Foreskin fibroblast (primary cell): ENCODE measurements at places on chromosomes 12 and 14.

DNA sequence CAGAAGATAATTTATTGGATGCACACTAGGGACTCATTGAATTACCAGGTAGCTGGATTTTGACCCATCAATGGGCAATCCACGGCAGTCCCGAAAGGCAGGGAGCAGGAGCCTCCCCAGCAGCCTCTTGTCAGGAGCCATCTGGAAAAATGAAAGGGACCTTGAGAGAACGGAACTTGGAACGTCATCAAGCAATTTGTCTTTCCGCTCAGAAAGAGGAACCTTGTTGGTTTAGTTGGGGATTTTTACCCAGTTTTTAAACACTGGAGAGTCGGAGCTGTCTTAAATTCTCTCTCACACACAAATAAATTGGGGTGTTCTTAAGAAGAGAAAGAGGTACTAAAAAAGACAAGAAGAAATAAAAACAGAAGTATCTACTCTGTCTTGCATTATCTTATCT lies 1351.7 kb upstream of the TMEM132C start:
- DNase-seq, result no peak

DNA sequence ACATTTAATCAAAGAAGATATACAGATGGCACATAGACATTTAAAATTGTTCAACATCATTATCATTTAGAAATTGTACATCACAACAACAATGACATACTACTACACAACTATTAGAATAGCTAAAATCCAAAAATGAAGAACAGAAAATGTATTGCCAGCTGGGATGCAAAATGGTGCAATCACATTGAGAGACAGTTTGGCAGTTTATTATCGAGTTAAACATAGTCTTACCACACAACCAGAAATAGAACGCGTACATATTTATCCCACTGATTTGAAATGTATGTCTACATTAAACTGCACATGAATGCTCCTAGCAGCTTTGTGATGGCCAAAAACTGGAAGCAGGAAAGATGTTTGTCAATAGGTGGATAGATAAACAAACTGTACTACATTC lies 791.5 kb upstream of the MGAT4C start:
- no peak for DNase-seq

- no peak for DNase-seq
Measured at GRCh38 chr12:120116441-120116791, at the start of gene RAB35. RAB35 (minus strand) TSS chr12:120116753; CDS start chr12:120116650, 103 bp downstream.

GRCh38 chr12:60317361-60317760 lies 721.5 kb downstream of the SLC16A7 start:
- DNase-seq, result no peak

- DNase-seq, result no peak
Measured at GRCh38 chr12:10069976-10070375, 28.8 kb downstream of the CLEC1A start.

DNA sequence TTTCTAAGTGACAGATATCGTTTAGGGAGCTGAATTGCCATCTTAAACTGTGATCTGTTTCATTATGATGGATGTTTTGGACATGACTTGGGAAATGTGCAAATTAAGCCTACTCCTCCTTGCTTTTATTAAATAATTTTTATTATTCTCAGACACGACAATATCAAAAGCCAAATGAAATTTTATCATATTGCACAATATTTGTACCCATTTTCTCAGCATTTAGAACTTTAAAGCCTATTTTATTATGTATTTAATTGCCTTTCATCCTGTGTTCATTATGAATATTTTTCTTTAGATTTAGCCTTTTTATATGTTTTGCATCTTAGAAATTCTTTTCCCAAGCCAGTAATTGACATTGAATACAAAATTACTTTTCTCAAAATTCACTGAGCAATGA lies 102.9 kb downstream of the PPHLN1 start:
- no peak for DNase-seq

GRCh38 chr12:100908501-100908900 lies 113.9 kb downstream of the ANO4 start:
- peak; percentile 58 for DNase-seq

- no peak for DNase-seq
Measured at GRCh38 chr12:56241424-56242303, 11.8 kb downstream of the SLC39A5 start.

DNA sequence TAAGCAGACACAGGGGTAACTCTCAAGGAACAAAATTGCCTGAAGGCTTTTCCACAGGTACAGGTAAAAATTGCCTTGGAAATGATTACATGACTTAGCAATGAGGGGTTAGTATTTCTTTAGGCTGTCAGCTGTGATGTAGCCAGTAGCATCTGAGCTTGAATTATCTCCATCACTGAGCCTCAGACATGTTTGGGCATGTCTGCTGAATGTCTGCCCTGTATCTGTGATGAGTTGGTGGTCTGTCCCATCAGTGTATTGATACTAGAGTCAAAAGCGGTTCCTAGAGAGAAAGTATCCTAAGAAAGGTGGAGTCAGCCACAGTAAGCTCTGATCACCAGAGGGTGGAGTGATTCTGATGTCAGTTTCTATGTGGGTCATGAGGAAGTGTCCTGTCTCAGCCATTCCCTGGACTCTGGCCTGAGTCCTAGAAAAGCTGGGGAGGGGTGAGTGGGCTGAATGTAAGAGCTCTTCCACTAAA lies 16.3 kb downstream of the AKAP6 start:
- DNase-seq, result peak; percentile 42

- DNase-seq, result no peak
Measured at GRCh38 chr14:67733616-67734015, 31.9 kb downstream of the RDH12 start.

GRCh38 chr12:116534311-116535121 lies 24.7 kb upstream of the MAP1LC3B2 start:
- peak; percentile 45 for DNase-seq

- peak; percentile 85 for DNase-seq
Measured at GRCh38 chr12:52210186-52210924, 18.5 kb upstream of the KRT80 start.

DNA sequence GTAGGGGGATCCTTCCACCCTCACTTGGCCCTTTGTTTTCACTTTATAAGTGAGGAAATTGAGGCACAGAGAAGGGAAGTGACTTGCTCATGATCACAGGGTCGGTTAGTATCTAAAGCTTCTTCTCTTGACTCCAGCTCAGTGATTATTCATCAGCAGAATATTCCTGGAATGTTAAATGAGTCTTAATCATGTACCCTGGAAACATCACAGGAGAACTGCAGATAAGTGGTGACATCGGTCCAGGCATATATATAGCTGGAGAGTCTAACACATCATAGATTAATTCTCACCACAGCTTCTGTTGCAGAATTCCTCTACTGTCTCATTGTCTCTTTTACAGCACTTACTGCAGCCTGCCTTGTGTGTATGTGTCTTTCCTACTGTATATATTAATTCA lies 69.9 kb downstream of the PAH start:
- DNase-seq, result no peak

DNA sequence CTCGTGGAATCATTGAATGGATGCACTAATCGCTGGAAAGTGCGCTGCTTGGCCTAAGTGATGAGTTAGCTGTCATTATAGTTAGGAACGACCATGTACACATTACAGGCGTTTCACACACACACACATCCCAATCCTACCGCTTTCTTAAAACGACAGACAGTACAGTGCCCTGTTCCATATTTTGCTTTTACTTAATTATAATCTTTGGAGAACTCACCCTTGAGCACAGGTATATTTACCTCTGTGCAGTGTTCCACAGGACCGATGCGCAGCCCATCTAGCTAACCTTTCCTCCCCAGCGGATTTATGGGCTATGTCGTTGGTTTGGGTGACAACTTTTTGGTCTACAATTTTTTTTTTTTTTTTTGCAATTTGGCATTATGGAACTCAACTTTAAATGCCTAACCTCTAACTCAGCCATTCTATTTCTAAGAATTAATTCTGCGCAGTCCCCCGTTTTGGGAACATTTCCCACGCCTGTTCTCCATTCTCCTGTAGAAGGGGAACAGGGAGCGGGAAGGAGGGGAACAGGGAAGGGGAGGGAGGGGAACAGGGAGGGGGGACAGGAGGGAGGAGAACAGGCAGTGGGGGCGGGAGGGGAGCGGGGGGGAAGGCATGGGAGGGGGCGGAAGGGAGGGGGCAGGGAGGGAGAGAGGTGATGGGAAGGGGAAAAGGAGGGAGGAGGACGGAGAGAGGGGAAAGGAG lies 663 bp upstream of the ULK1 start:
- DNase-seq, result peak; percentile 64

GRCh38 chr12:69919495-69919894 lies 94.5 kb downstream of the MYRFL start:
- no peak for DNase-seq

DNA sequence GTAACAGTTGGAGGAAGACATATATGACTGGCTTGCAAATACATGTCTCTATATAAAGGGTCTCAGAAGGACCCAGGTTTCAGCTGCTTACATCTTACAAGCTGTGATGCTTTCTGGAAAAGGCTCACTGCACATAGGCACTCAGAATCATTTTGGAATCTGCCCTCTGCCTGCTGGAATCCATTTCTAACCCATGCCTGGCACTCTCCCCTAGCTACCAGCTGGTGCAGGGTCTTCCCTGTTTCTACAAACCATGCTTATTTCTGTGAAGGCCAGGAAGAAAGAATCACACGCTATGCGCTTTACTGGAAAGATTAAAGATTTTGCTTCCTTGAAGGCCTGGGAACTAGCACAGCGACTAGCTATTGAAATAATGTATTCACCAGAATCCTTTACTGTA lies 151.3 kb downstream of the DICER1 start:
- DNase-seq, result no peak

GRCh38 chr12:3885277-3886094 lies 12.3 kb upstream of the PARP11 start:
- peak; percentile 72 for DNase-seq

- no peak for DNase-seq
Measured at GRCh38 chr14:33332497-33332896, 393.8 kb downstream of the NPAS3 start.

DNA sequence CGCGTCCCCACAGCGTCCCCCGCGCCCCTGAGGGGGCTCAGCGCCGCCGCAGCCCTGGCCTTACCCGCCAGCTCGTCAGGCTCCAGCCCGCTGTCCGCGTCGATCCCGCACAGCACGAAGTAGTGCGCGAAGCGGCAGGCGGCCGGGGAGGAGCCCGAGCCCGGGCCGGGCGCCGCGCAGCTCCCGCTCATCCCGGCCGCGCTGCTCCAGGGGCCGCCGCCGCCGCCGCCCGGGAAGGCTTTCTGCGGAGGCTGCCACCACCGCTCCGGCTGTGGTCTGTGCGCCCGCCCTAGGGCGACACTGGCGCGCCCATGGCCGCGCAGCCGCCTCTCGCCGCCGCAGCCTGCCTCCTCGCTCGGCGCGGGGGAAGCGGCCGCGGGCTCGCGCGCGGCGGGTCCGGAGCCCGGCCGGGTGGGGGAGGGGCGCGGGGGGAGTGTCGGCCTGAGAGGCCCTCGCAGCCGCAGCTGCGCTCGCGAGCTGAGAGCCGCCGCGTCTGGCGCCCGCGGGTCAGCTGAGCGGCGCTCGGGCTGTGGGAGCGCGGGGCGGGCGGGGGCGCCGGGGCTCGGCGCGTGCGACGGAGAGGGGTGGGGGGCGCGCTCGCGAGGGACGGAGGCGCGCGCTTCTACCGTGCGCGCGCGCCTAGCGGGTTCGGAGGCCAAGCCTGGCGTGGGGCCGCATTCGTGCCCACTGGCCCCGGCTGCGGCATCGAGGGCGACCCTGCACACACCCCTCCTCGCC lies at the start of gene DENND5B:
Gene DENND5B (minus strand): TSS at position 495 of the 738 bp plus-strand sequence. CDS start 304 bp downstream, at position 191.
- peak; percentile 79 for DNase-seq

GRCh38 chr12:102182635-102183034 lies 15.0 kb downstream of the PMCH start:
- no peak for DNase-seq

- no peak for DNase-seq
Measured at GRCh38 chr12:82754856-82755255, 68.2 kb downstream of the TMTC2 start.
